Activated CD4-positive, alpha-beta T cell treated with anti-CD3 and anti-CD28 coated beads, Interleukin-2, Interleukin-6, amounts not matched to agents 100 ng/mL and 50 ng/mL, durations not matched to agents 16 hours and 8 hours (primary cell): ENCODE measurements at places on chromosomes 2 and 18.
A peak's percentile ranks its signal among the peaks of the same experiment; 100 is the strongest.

DNA sequence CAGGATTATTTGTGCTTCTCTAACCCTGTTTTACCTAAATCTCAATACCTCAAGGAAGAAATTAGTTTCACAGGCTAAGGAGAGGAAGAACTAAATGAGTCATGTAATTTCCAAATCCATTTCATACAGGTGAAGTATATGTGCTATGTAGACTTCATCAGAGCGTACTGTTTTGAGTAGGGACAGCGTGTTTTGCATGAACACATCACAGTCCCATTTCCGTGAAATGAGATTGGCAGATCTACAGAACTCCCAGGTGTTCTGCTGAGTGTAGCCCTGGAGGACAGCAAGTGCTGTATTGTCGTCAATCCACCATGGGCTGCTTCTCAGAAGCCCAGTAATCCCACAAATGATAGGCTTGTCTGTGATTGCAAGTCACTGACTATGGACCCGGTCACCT is 97.7 kb downstream of the XRCC5 start:
- peak; percentile 65 for DNase-seq

DNA sequence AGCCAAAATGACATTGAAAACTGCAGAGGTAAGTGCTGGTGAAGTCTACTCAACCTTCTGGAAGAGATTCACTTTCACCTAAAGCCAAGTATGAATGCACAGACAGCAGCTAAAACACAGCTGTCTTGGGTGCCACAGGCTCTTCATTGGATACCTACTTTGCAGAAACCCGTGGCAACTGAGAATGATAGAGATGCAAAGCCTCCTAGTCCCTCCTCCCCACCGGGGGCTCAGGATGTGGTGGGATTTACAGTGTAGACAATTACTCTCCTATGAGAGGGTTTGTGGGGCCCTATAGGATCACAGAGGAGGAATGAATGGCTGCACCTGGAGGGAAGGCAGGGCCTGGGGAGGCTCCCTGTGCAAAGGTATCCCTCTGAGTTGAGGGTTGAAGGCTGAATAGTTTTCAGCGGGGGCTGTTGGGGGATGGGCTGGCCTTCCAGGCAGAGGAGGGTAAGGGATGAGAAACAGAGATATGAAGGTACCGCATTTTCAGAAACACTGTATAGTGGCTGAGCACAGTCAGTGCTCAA is 131.6 kb downstream of the RNF144A start:
- no peak for DNase-seq

DNA sequence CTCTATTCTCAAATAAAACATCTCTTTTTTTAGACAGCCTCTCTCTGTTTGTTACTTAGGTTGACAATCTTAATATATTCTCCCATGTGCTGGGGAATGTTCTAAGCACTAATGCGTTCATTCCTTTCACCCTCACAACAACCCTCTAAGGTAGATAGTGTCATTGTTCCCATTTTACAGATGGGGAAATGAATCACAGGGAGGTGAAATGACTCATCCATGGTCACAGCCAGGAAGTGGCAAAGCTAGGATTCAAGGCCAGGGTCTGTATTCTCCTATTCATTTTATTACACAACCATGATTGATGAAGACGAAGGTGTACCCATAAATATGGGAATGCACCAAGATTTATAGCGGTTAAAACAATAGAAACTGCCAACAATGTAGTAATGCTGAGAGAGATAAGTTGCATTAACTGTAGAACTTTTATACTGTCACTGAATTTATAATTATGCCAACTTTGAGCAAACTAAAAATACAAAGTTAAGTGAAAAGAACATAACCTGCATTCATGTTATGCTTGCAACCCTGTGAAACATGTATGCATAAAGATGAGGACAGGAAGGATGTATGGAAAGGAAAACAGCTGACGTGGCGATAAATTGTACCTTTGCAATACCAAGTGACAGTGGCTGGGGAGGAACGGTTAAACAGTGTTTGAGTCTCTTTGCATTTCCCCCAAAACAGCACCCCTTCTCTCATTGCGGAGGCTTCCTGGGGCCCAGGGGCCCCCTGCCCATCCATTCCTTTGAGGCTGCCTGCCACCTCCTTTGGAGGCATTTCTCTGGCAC is 257.7 kb upstream of the AGAP1 start:
- peak; percentile 44 for DNase-seq

GRCh38 chr2:190378880-190379237 is 29.3 kb upstream of the MFSD6 start:
- DNase-seq, result no peak

GRCh38 chr2:135494503-135494902 is 36.5 kb downstream of the ZRANB3 start:
- no peak for DNase-seq

DNA sequence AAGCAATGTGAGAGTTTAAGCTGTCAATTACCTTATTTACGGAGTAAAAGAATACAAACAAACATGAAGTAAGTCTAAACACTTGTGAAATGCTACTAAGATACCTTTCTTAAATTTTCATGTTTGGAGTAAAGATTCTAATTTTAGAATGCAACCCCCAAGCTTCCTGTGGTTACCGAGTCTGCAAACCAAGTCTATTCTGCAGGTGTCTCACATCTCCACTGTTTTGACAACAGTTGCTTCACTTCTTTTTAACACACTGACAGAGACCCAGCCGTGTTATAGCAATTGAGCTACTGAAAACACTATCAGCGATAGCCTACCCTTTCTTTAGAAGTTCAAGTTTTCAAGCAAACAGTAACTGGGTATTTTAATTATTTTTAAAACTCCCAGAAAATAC is 608.3 kb downstream of the ERBB4 start:
- DNase-seq, result no peak

DNA sequence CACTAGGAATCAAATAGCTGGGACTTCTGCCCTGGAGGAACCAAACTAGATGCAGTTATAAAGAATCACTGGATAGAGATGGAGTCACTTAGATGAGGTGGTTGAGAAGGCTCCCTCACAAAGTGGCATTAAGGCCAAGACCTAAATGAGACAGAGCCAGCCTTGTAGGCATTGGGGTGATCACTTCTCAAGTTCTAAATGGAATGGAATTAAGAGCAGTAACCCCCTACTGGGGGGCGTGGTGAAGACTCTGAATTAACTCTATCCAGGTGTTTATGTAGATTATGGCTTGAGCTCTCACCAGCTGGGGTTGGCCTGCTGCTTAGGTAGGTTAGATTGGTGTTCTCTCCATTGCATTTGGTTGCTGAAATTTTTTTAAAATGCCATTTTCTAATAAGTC is 71.3 kb downstream of the TTC27 start:
- DNase-seq, result no peak

GRCh38 chr2:172427990-172428831 is 825 bp downstream of the ITGA6 start:
- DNase-seq, result peak; percentile 39

GRCh38 chr2:37869771-37870170 is 55.3 kb upstream of the RMDN2 start:
- DNase-seq, result no peak

- DNase-seq, result no peak
Measured at GRCh38 chr2:219297766-219298456, 11.3 kb downstream of the PTPRN start.

DNA sequence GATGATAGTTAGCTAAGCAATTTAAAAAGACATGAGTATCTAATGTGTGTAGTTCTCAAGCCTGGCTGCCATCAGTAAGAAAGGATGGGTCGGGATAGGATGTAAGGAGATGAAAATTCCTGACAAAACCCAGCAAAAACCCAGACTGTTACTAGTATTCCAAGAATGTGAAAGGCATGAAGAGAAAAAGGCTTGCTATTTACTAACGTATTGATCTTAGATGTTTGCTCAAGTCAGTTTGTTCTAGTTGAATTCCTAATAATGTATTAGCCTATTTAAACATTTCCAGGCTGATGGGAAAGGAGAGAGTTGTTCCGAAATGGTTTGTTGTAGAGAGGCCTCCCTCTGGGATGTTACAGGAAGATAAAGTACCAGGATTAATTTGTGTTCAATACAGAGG is 88.2 kb downstream of the ZNF532 start:
- DNase-seq, result no peak

DNA sequence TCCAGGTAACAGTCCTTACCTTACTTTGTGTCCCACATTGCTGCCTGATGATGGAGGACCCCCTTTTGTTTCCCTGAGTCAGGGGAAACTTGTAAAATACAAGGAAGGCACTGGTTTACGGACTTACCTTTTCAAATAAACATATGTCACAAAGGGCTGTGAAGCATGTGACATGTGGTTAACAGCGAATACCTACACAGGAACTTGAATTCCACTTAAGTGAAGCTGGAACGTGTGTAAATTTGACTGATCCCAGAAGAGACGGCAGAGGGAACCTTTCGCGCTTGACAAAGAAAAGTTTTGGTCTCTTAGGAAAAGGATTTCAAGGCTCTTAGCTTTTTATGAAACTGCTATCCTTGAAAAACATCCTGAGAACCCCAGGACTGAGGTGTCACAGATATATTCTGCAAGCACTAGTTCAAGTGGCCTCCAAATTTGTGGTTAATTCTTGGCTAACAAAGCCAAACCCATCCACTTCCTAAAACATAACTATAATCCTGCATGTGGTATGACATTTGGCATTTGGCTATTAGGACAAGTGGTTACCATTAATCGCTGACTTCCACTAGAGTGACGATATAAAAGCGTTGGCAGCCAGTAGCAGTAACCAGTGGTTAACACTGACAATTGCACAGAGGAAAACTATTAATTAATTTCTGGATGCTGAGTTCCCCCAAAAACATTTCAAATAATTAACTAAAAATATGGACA is 55.6 kb downstream of the ITGB6 start:
- DNase-seq, result no peak

GRCh38 chr18:42182728-42183700 is 228.0 kb downstream of the PIK3C3 start:
- no peak for DNase-seq

- no peak for DNase-seq
Measured at GRCh38 chr2:129777146-129777545, 202.3 kb upstream of the RAB6C start.

- DNase-seq, result no peak
Measured at GRCh38 chr2:143068509-143068908, 60.7 kb upstream of the ARHGAP15 start.

DNA sequence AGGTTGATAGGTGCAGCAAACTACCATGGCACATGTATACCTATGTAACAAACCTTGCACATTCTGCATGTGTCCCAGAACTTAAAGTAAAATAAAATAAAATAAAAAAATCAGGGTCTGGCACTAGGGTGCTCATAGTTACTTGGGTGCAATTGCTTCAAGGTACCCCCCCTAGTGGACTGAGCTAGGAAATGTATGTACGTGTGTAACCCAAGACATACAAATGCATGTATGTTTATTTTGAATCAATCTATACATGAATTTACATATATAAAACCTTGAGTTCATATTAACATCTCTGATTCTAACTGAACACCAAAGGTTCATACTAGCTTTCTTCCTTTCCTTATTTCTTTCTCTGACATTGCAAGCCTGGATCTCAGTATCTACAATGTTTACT is 51.5 kb downstream of the USP37 start:
- DNase-seq, result peak; percentile 42

- no peak for DNase-seq
Measured at GRCh38 chr2:230922951-230923717, 1.9 kb downstream of the GPR55 start.

DNA sequence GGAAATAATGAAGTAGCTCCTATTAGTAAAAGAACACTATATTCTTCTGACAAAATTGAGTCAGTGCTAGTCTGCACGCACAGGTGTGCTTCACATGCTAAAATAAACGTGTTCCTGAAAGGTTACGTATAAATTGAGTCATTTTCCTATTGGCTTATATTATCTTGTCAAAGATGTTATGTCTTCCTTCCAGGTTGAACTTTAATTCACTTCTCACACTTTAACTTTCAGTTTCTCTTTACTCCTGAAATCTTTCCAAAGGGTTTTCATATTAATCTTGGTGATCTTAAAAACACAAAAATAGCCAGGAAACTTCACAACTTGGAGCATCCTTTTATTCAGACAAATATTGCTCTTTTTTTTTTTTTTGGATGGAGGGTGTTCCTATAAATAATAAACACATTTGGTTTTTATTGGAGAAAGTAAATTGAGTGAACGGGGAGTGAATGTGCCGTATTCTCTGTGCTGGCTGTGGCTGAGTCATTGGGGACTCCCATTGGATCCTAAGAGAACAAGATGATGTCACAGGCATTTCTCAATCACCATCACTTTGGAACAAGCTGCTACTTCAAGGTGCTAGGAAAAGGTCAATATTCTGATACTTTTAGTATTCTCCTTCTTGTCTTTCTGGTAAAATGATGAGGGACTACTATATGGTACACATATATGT is 150.2 kb upstream of the SPATS2L start:
- no peak for DNase-seq

- DNase-seq, result no peak
Measured at GRCh38 chr2:39678170-39678569, 12.5 kb downstream of the TMEM178A start.

DNA sequence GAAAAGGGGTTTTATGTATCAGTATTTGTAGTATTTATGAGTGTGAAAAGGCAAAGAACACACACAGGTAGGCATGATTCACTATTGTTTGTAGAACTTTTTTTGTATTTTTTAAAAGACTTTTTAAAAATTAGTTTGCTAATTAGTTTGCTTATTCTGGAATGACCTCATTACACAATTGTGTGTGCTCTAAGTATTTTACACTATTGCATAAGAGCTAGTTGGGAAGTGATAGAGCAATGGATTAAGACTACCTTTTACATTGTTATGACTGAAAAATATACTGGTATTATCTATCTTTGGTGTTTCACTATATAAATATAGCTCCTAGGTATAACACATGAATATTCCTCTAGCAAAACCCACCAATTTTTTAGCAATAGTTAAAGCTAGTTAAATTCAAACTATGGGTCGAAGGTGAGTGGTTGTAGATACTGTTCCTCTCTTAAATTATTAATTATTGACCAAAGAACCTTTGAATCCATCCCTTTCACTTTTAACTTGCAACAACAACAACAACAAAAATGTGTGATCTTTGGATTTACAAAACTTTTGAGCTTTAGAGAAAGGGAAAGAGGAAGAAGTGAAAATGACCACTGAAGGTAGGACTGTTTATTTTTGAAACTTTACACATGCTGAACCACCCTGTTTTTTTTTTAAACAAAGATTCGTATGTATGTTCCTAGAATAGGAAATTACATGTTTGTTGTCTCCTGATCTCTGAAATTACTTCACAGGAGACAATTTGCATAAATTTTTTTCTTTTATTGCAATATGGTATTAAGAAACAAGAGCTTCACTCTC is 18.7 kb downstream of the ITPRID2 start:
- DNase-seq, result no peak

- no peak for DNase-seq
Measured at GRCh38 chr2:220717283-220717682, 854.8 kb downstream of the EPHA4 start.

GRCh38 chr2:85430752-85431569 is 12.4 kb downstream of the SH2D6 start:
- DNase-seq, result no peak

- no peak for DNase-seq
Measured at GRCh38 chr2:239307921-239308613, 92.8 kb downstream of the HDAC4 start.

- no peak for DNase-seq
Measured at GRCh38 chr2:113038291-113038690, 14.4 kb downstream of the IL36B start.

DNA sequence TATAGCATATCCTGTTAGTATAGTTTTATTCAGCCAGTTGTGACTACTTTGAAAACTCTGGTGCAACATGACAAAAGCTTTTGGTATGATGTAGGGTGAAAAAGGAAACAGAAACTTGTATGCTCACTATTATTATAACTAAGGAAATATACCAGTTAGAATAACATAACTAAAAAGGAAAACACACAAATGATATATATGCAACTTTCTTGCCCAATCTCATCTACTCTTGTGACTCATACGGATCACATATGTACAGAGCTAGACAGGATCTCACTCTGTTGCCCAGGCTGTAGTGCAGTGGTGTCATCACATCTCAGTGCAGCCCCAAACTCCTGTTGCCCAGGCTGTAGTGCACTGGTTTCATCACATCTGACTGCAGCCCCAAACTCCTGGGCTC is 12.4 kb upstream of the TLK1 start:
- DNase-seq, result peak; percentile 64
